ENCODE measurements at places on chromosomes 4 and X.

DNA sequence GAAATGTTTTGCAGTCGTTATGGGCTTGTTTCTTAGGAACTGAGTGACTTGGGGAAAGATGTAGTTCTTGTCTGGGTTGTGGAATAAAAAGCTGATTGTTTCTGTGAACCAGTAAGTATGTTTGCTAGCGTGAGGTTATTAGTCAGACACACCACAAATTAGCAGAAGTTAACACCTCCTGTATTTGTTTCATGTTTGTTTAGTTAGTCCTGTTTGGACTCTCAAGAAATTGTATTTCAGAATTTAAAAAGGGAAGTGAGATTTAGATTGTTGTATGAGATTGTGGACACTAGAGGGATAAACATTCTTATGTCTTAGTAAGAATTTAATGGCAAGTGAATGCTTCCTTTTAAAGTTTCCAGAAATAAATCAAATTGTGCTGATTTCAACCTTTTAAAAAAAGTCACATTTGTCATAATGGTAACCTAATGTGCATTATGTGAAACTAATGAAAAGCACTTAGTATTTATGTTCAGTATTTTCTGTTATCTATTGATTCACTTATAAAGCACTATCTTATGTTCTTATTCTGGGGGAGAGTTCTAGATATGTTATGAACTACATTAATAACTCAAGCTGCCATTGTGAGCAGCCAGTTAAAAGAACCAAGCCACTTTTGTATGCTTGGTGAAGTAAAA is 25.6 kb downstream of the ATP10D start:
- no peak for DNase-seq

DNA sequence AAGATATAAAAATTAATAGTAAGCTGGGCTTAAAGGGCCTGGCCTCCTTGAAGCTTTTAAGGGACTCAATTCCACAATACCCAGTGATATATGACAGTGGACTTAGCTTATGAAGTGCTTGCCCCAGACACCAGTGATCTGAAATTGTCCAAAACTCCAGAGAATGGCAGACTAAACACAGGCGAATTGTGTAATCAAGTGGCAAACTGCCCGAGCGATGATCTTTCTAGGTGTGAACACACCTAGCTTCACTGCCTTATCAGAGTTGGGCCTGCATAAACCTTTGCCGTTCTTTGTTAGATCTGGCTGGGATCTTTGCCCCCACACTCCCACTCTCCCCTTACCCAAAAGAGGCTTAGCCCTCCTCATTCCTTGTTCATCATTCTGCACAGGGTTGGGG is 62.5 kb upstream of the SH3RF1 start:
- DNase-seq, result no peak

DNA sequence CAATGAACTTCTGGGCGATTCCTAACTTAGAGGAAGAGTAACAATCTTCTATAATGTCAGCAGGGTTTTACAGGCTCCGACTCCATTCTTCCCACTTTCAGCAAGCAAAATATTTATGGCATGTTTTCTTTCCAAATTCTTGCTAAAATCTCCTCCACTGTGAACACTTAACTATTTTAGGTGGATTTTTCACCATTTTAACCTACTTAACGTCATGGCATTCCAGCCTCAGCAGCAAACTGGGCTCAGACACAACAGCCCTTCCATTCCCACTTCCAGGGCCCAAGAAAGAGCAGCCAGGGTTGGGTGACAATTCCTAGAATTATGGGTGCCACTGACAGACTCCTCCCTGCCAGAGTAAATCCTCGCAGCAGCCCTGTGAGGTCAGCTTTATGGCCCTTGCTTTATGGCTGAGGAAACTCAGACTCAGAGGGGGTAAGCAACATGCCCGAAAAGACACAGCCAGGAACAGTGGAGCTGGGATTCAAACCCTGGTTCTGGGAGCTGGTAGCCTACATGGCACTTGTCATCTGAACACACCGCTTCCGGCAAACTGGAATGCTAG is 112.8 kb upstream of the MAP3K15 start:
- no peak for DNase-seq

GRCh38 chr4:83388313-83388676 is 53.6 kb upstream of the HPSE start:
- DNase-seq, result no peak

Measured in anterior cingulate cortex (tissue), 58 donors.